Caki2 (cell line): ENCODE measurements at places on chromosomes 3 and 15.

- no peak for DNase-seq
Observed at GRCh38 chr3:150582620-150583019, 20.5 kb upstream of the SELENOT start.

DNA sequence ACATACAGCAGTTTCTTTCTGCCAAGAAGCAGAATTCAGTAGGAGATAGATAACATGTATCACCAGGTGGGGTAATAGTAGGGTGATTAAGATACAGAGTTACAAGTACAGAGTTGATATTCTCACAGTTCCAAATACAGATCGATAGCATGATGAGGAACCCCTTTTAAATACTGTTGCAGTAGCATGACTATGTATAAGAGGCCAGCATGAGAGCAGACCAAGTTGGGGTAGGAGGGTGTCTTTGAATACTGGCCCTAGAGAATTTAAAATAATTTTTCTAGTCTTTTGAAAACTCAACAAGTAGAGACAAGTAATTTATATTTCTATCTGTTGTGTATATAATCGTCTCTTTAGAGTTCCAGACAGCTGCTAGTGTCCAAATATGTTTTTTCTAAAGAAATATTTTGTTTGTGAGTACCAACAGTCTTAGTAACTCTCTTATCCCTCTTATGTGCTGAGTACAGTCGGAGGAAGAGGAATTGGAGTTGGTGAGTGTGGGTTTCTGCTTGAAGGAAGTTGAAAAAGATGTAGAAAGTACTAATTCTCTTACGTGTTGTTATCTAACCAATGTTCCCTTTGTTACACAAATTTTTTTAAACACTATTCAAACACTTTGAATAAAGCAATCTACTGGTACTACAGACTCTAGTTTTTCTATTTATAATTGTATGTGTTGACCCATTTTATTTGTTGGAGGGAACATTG is 30.2 kb downstream of the LYSMD4 start:
- DNase-seq: no peak

DNA sequence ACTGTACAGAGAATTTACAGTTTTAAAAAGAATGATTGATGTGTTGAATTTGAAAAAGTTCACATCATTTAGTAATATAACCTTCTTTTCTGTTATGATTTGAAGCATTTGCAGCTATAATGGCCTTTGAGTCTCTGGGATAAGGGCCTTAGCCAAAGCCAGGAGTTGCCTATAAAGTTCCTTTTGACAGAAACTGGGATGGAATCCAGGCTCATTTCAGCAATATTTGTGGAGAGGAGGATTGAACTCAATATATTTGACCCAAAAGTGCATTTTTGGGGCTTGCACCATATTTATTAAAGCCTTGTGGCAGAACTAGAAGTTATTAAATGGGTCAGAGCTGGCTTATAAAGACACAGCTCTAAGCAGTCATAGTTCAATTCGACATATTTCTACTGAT is 348.7 kb upstream of the EPHA3 start:
- no peak for DNase-seq

GRCh38 chr3:122004107-122004506 is 17.9 kb downstream of the ILDR1 start:
- DNase-seq: no peak

DNA sequence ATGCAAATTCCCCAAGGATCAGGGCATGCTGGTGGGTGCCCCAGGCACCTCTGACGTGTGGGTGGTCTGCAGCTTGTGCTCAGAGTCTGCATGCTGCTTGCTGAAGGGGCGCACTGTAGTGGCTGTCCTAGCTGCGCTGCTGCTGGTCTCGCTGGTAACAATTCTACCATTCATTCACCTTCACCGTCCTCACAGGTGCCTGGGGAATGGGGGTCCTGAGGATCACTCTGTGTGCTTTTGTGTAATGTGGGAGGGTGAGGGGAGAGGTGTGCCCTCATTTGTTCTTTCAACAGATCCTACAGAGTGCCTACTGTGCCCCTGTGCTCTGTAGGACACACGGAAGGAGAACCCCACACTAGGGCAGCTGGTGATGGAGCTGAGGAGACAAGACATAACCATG is 2.1 kb upstream of the ITGA11 start:
- no peak for DNase-seq

DNA sequence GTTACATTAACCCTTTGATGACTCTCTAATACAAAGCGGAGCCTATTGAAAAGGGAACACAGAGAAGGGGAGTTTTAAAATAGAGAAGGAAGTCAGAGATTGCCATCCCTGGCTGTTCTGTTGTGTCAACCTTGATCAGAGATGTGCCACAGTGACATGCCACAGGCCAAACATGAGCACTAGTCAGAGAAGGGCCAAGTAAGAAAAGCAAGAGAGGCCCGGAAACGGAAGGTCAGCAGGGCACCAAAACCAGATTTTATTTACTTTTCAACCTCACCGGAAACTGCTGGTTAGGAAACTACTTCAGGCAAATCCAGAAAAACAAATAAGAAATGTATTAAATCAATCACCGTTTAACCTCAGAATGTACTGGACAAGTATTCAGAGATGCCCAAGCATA is 171.8 kb downstream of the ALCAM start:
- DNase-seq: peak; percentile 16

DNA sequence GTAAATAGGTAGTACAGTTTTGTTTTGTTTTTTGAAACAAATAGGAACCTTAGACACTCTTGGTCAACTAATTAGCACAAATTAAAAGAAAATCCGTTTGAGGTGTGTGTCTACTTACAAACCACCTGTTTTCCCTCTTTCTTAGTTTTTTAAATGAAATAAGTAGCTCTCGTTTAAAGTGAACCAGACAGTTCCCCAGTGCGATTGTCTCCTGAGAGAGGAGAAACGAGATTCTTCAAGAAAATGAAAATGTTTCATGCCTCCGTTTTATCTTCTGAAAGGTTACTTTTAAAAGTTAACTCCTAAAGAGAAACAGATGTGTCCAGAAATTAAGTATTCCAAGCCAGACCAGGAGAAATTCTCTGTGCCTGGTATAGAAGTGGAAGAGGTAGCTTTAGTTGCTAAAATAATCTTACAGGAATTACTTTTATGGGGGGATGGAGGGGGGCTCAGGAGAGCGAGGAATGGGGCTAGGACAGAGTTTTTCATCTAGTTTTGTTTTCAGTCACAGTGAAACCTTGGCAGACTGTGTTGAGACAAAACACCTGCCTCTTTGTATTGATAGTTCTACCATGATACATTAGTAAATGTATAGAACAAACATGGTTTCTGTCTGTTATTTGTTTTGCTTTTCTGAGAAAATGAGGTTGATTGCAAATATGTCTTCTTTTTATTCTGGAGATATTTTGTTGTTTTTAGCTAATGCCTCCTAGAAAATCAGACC is 155.1 kb upstream of the CNTN4 start:
- no peak for DNase-seq

- no peak for DNase-seq
Observed at GRCh38 chr3:119146578-119147375, 812 bp downstream of the TEX55 start.

DNA sequence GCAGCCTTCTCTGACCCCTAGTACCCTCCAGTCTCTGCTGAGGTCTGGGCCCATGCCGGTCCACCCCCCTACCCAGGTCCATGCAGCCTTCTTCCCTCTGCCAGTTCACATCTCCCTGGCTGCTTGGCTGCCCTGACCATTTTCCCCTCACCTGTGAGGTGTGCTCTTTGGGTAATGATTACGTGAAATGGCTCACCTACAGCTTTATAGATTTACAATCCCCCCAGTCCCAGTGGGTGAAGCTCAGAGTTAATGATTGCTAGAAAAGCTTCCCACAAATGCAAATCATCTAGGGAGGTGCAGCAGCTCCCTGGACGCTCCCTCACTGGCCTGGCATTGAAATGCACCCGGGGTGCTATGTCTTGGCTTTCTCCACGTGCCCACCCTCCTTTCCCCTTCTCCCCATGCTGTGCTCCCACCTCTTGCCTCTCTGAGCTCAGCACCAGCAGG is 18.7 kb downstream of the PAQR5 start:
- peak; percentile 41 for DNase-seq

GRCh38 chr3:139281096-139281495 is 62.7 kb upstream of the MRPS22 start:
- DNase-seq: no peak

DNA sequence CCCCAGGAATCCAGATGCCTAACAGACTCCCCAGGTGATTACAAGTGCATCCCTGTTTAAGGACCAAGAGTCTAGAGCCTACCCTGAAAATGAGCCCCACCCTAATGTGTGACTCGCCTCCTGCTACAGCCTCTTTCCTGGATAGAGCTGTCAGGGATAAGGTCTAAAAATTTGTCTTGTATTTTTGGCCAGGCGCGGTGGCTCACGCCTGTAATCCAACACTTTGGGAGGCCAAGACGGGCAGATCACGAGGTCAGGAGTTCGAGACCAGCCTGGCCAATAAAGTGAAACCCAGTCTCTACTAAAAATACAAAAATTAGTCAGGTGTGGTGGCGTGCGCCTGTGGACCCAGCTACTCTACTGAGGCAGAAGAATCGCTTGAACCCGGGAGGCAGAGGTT is 11.2 kb downstream of the TMC3 start:
- DNase-seq: no peak

GRCh38 chr3:23455775-23456174 is 252.6 kb downstream of the UBE2E2 start:
- no peak for DNase-seq

GRCh38 chr15:22988811-22989210 is 8.6 kb upstream of the CYFIP1 start:
- DNase-seq: no peak

- no peak for DNase-seq
Observed at GRCh38 chr3:189171707-189172106, at the start of gene TPRG1. Gene TPRG1, plus strand, starts transcription at chr3:189171971. Its CDS starts 35,414 bp downstream, at chr3:189207385.

DNA sequence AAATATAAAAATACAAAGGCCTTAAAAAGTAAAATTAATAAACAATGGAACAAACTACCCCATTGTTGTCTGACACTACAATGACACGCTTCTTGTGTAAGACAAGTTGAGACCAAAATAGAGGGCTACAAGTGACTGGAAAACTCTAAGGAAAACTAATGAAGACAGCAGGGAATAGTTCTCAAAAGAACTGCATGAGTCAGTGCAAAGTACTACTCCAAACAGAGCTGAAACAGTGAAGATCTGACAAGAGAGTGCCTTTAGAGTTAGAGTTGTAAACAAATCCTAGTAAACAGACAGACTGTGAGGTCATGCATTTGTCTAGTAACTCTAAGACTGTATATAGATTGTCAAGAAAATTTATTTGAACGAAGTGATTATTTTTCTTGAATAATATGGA is 233.9 kb downstream of the BBX start:
- no peak for DNase-seq

GRCh38 chr3:7401418-7401817 is 540.5 kb downstream of the GRM7 start:
- DNase-seq: no peak

DNA sequence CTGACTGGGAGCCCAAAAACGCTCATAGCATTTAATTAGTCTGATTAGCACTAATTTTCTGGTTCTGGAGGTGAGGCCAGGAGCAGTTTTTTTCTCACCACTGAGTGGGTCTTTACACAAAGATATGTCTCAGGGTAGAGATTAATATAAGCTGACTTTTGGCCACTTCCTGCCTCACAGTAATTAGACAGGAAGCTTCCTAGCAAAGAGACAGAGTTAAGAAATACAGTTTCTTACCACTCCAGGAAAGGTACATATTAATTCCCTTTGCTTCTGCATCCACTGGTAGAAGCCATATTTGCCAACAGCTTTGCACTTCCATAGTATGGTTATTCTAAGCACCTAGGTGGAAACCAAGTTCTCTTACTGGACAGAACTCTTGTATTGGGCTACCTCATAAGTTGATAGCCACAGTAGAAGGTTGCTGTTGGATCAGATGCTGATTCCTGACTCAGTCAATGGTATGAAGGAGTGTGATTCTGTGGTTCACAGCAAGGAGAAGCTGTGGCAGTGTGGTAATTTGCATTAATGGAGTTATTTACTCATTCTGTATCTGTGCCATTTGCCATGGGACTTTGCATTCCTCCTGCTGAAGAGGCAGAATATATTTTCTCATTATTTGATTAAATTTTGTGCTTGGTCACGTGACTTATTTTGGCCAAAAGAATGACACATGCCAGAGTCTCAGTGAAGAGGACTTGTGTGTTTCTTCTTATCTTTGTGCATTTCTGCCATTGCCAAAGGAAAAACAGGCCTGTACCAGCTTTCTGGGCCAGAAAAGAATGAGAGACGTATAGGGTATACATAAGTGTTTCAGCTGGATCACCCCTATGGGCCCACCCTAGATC is 17.5 kb upstream of the ZBTB20 start:
- DNase-seq: no peak

GRCh38 chr15:71114887-71115566 is at the start of gene THSD4:
Gene THSD4, plus strand, starts transcription at chr15:71115471.
- DNase-seq: peak; percentile 71

DNA sequence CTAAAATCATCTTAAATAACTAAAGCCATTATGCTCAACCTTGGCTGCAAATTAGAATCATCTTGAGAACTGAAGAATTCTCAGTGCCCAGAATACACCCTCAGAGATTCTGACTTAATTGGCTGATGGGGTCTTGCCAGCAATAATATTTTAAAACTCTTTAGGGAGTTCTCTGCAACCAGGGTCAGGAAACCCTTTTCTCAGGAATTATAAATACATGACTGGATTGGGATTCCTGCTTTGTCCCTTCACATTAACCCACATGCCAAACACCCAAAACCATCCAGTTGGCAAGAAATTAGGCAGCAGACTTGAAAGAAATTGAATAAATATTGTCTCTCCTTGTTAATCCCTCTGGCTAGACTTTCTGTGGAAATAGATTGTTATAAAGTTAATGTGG is 482.3 kb upstream of the NECTIN3 start:
- no peak for DNase-seq

GRCh38 chr3:10178892-10179291 is 14.2 kb downstream of the IRAK2 start:
- DNase-seq: no peak

DNA sequence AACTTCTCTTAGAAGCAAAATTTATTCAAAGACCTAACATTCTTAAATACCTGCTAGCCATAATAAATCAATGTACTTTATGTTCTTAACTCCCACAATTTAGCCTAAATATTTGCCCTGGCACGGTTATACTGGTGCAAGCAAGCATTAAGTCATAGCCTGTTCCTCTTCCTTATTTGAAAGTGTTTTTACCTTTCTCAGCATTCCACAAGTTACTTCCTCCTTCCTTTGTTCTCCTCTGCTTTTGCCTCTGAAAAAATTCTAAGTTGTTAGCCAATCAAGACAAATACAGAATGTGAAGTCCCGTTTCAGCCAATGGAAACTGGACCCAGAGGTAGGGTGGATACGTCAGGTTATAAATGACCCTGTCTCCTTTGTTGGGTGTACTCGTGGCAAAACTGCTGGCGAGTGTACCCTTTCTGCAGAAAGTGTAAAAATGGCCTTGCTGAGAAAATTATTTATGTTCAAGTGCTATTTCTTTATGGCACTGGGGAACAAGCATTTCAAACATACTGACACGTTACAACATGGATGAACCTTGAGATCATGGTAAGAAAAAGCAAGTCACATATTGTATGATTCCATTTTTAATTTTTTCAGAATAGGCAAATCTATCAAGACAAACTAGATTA is 3.1 kb upstream of the TATDN2 start:
- no peak for DNase-seq

GRCh38 chr3:139355476-139355875 is 11.7 kb downstream of the MRPS22 start:
- no peak for DNase-seq
